ENCODE measurements at places on chromosomes 12 and 14.

DNA sequence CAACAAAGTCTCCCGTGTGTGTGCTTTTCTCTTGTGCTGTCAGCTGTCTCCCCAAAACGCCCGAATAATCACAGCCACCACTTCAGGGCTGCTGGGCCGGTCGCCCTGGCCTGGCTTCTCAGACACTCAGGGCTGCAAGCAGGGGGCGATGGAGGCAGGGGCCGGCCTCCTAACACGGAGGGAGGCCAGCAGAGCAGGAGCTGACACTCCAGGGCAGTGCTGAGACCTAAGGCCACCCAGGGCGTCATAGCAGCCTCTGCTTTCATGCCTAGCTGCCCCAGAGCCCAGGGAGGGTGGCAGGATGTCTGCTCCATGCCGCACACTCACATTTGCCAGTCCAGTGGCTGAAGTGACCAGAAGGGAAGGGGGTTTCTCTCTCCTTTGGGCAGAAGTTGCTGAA lies 25.6 kb downstream of the STX2 start:
- no peaks in the 10 kb centered on the region for H3K36me3 ChIP-seq
- no peak for DNase-seq
- no peak overlapping the region for H3K4me3 ChIP-seq
- H3K27ac ChIP-seq: no peak overlapping the region
- H3K4me1 ChIP-seq: no peaks in the 10 kb centered on the region

DNA sequence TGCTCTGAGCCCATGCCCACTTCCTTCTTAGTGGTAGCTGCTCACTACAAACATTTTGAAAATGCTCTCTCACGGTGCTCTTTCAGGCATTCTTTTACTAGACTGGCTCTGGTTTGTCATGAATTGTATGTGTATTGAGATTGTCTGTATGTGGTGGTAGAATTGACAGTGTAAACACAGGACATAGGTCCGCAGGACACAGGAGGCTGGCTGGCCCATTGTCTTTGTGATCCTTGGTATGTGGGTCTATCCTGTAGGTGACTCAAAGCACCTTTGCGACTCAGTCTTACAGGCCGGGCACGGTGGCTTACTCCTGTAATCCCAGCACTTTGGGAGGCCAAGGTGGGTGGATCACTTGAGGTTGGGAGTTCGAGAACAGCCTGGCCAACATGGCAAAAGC lies 250.9 kb downstream of the C12orf75 start:
- H3K36me3 ChIP-seq: no peaks in the 10 kb centered on the region
- no peaks in the 10 kb centered on the region for H3K4me1 ChIP-seq
- DNase-seq: no peak
- no peak overlapping the region for H3K4me3 ChIP-seq
- H3K27me3 ChIP-seq: peaks cover 4% of the 10 kb centered on the region

GRCh38 chr12:69476276-69477017 lies 6.3 kb downstream of the FRS2 start:
- peaks cover 5% of the 10 kb centered on the region for H3K4me1 ChIP-seq
- DNase-seq: no peak
- H3K27ac ChIP-seq: no peak overlapping the region
- no peak overlapping the region for H3K4me3 ChIP-seq

- H3K36me3 ChIP-seq: no peaks in the 10 kb centered on the region
- H3K4me1 ChIP-seq: no peaks in the 10 kb centered on the region
- no peak overlapping the region for H3K27ac ChIP-seq
- no peaks in the 10 kb centered on the region for H3K27me3 ChIP-seq
These were observed 420.5 kb downstream of the GXYLT1 start for GRCh38 chr12:41724216-41724615.

DNA sequence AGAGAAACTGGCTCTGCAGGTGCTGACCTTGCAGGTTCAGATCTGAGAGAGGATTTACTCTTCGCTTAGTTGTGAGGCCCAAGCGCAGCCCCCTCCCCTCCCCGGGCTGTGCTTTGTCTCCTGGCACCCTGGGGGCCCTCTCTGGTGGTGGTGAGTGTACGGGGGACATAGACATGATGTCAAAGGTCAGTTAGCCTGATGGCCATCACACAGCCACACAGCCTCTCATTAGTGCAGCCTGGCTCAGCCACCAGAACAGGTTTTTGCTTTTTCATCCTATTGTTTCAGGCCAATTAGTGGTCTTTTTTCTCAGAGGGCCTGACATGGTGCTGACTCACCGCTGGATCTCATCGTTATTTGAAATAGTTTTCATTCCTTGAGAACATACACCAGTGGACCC lies 437.9 kb downstream of the AACS start:
- H3K4me1 ChIP-seq: no peaks in the 10 kb centered on the region
- H3K4me3 ChIP-seq: no peak overlapping the region
- H3K27ac ChIP-seq: no peak overlapping the region
- no peaks in the 10 kb centered on the region for H3K36me3 ChIP-seq
- DNase-seq: no peak

GRCh38 chr14:73726025-73726961 lies 12.1 kb upstream of the PNMA1 start:
- no peak for DNase-seq
- peaks cover 9% of the 10 kb centered on the region for H3K4me1 ChIP-seq
- H3K36me3 ChIP-seq: peaks cover 35% of the 10 kb centered on the region
- H3K27me3 ChIP-seq: no peaks in the 10 kb centered on the region
- no peak overlapping the region for H3K4me3 ChIP-seq

DNA sequence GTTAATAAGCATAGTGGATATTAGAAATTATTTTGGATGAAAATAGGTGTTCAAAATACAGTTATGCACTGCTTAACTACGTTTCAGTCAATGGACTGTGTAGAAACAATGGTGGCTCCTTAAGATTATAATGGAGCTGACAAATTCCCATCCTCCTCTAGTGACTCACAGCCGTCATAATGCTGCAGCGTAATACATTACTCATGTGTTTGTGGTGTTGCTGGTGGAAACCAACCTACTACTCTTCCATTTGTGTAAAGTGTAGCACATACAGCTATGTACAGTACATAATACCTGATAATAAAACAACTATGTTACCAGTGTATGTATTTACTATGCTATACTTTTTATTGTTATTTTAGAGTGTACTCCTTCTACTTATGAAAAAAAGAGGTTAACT lies 111.2 kb upstream of the TMCC3 start:
- no peaks in the 10 kb centered on the region for H3K27me3 ChIP-seq
- H3K27ac ChIP-seq: no peak overlapping the region
- no peak overlapping the region for H3K4me3 ChIP-seq
- no peaks in the 10 kb centered on the region for H3K36me3 ChIP-seq
- no peaks in the 10 kb centered on the region for H3K4me1 ChIP-seq

Measured in small intestine (tissue), 16 donors.